Fibroblast of upper back skin (primary cell): ENCODE measurements at places on chromosomes 4 and X.
A peak's percentile ranks its signal among the peaks of the same experiment; 100 is the strongest.

- DNase-seq: peak; percentile 70
Observed at GRCh38 chr4:47122592-47123291, 91.4 kb downstream of the GABRB1 start.

DNA sequence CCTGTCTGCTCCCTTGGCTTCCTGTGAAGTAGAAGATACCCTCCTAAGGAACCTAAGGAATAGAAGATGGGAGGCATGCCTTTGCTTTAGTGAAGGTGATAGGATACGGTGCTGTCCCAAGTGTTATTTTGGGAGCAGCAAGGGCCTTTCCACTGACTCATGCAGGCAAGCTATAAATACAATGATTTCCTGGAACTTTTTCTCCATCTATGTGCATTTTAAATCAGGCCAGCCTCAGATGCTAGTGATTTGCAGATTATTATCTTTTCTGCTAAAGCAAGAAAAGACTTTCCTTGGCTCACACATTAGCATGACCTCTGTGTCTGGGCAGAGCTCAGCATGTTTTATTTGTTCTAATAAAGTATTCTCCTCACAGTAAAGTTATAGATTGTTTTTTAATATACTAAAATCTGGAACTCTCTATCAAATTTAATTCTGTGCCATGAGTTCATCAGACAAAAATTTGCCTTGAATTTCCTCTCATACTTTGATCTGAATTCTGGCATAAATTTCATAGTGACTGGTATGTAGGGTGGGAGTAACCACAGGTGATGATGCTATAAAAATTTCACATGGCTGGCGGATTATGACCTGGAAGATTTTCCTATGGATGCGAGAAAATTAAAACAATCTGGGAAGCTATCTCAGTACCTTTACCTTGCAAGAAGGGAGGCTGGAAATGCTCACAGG lies 131.7 kb downstream of the REPS2 start:
- DNase-seq: peak; percentile 77

DNA sequence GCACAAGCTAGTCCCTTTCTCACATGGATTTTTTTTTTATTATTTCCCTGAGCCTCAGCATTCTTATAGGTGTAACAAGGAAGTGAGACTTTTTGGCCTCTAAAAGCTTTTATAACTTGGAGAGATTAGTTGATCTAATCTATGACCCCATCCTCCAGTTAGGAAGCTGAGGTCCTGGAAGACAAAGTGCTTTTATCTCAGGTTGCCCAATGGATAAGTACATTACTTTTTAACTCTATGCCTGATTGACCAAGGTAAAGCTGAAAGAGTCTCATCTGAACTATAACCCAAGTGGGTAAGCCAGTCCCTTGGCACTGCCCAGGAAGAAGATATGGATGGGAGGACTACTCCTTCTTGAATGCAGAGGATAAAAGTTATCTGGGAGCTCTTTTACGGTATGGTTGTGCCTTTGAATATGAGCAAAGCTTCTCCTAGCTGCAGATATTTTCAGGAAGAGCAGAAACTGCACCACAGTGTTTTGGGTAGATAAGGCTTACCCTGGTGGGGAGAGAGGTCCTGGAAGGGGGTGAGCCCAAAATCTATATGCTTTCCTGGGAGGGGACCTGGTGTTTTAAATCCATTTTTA lies 40.2 kb downstream of the VSIG4 start:
- DNase-seq: no peak

DNA sequence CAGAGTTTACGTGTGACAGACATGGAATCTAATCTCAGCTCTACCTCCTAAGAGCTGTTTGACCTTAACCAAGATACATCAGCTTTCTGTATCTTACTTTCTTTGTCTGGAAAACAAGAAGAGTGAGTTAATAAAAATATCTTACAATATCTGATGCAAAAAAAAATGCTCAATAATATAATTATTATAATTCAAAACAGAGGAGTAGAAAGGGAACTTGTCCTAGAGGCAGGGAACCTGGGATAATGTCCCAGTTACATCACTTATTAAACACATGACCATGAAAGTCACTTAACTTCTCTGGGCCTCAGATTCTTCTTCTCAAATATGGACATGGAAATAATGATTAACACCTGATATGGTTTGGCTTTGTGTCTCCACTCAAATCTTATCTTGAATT lies 256.1 kb downstream of the KLHL13 start:
- DNase-seq: no peak

- DNase-seq: peak; percentile 66
Observed at GRCh38 chrX:14832151-14832550, 40.7 kb downstream of the FANCB start.

DNA sequence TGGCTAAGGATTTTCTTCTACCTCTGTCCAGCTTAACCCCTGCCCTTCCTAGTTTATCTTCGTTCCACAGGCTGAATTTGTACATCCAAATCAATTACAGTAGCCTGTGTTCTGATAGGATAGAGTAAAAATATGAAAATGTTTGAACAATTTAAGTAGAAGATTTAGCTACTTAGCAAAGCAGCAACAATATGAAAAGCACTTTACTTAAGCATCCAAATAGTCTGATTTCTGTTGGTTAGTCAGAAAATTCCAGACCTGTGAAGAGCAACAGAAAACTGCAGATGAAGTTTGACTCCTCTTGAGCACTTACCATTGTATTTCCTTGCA lies 2.0 kb downstream of the ARSJ start:
- DNase-seq: peak; percentile 24

- DNase-seq: no peak
Observed at GRCh38 chr4:121118344-121118743, 45.8 kb downstream of the TNIP3 start.

GRCh38 chr4:108004646-108005045 lies 15.0 kb downstream of the HADH start:
- no peak for DNase-seq

DNA sequence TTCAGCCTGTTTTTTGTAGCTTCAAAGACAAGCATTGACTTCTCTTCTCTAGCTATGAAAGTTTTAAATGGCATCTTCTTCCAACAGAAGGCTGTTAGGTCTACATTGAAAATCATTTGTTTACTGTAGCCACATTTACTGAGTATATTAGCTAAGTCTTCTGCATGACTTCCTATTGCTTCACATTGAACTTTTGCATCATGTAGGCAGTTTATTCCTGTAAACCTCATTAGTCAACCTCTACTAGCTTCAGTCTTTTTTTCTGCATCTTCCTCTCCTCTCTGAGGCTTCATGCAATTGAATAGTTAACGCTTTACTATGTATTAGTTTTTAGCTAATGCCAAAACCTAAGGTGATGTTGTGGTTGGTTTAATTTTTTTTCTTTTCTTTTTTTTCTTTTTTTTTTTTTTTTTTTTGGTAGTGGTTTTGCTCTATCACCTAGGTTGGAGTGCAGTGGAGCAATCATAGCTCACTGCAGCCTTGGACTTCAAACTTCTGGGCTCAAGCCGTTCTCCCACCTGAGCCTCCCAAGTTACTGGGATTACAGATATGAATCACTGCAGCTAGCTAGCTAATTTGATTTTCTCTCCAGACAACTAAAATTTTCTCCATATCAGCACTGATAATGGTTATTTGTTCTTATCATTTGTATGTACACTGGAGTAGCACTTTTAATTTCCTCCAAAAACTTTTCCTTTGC lies 3.4 kb downstream of the UGT2A3 start:
- no peak for DNase-seq

DNA sequence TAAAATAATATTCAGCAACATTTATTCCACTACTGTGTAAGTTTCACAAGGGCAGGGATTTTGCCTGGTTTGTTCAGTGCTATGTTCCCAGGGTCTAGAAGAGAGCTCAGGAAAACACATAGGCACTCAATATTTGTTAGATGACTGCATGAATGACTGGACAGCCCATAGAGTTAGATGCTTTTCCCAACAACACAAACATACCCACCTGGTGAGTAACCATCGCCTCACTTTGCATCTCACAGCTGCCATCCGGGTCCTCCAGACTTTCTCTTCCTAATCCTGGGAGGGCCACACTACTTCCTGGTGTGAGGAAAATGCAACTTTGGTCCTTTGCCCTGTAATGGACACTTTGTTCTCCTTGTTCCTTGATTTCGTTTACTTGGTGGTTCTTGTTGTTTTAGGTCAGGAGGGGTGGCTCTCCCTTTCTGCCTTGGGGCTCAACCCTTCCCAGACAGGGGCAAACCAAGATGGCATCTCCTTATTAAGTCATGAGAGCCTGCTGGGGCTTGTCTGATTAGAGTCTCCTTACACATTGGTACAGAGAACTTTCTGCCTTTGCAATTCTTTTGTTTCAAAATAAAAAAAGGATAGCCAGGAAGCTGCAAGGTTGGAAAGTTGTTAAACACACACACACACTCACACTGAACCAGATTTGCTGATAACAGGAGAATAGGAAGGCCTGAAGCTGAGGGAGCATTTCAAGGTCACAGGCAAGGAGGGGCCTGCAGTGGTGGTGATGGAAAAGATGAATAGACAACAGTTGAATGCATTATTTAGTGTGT lies 190.6 kb downstream of the MID1IP1 start:
- DNase-seq: no peak

GRCh38 chrX:51098046-51098445 lies 187.5 kb downstream of the BMP15 start:
- DNase-seq: no peak
